AG08395 (cell line): ENCODE measurements at places on chromosomes 3 and 15.

GRCh38 chr15:80202641-80203360, 49.2 kb downstream of the CTXND1 start:
- no peak for DNase-seq

GRCh38 chr3:146067048-146067447, 93.9 kb downstream of the PLOD2 start:
- peak; percentile 11 for DNase-seq

GRCh38 chr15:83734487-83734886, 80.6 kb downstream of the ADAMTSL3 start:
- no peak for DNase-seq

DNA sequence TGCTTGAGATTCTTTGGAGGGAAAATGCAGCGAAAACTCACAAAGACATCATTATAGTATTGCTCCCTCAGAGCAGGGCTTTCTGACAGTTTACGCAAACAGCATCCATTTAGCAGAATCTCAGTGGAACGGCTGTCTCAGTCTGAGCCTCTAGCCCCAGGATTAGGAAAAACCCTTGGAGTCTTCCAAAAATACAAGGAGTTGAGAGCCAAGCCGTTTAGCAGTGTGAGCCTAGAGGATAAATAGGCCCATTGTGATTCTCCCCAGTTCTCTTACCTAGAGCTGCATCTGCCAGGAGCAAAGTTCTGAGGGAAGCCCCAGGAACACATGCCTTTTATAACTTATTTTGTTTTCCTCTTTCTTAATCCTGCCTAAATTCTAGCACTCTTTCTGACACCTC, 359.6 kb downstream of the NTRK3 start:
- DNase-seq, result no peak

DNA sequence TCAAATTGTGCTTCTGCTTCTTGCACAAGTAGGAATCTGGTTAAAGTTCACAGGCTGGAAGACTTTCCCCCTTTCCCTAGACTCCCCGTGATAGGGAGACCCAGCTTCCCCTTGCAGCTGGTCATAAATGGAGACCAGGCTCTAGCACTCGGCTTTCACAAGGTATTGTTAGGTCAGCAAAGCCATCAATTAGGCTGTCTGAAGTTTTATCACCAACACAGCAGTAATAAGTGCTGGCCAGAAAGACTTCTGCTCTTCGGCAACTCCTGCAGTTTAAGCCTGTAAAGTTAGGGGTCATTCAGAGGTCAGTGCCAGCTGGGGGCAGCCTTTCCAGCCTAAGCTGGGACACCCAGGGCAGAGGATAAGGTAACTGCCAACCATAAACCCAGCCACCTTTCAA, 203.4 kb downstream of the MEIS2 start:
- no peak for DNase-seq

DNA sequence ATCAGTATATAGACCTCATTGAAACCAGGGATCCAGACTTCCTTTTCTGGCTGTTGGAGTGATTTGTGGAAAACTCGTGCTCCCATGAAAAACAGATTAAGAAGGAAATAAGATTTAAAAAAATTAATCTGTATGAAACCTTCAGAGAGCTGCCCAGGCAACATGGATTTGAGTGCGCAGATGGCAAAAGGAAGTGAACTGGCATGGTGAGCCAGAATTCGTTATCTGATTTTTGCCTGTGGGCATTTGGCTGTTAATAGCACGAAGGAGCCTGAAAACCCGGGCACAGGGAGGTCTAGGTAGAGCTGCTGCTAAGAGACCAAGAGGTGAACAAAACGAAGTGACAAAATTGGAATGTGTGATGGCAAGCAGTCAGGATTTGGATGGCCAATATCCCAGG, 19.1 kb upstream of the SPINK8 start:
- DNase-seq, result no peak

GRCh38 chr15:88617031-88617722, 4.0 kb upstream of the AEN start:
- DNase-seq, result no peak

GRCh38 chr3:54322354-54322753, 200.0 kb downstream of the CACNA2D3 start:
- DNase-seq, result no peak

DNA sequence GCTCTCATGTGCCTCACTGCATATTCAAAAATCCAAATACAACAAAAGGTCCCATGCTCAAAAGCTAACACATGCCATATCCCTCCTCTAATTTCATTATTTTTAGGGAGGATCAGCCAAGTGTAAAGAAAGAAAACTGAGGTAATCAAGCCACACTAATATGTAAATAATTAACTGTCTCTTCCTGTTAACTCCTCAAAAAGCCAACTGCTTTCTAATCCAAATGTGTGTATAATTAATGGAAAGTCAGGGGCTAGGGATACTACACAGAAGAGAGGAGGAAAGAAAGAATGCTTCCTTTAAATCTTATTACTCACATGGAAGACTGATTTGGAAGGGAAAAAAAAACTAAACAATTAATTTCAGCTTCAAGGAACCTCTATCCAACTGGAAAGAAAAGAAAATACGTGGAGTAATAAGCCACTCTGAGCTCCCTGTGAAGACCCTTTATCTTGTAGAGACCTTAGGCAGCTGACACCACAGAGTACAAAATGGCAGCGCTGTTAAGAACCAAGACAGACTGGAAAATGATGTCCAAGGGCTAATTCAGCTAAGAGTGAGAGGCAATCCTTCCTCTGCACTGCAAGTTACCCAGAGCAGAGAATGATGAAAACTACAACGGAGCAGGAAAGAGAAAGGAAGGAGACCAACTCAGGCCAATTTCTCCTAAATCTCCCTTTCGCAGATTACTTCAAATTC, 56.8 kb downstream of the ZNF148 start:
- no peak for DNase-seq
